ENCODE measurements at places on chromosomes 11 and 22.

DNA sequence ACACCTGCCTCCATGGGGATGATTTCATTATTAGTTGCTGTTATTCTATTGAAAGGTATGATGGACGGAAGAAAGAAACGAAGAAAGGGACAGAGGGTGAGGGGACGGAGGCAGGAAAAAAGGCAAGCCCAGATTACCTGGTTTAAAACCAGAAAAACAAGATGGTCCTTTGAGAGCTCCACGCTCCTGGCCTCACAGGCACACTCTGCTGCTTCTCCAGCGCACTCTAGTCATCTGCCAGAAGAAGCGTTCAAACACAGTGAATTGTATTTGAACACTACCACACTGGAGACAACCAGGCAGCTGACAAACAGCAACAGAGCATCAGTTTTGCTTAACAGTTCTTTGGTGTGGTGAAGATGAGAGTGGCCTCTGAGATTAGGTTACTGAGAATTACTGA, 216.9 kb downstream of the CADM1 start:
- DNase-seq, result no peak
- no peak overlapping the region for H3K27ac ChIP-seq
- no peaks in the 10 kb centered on the region for H3K27me3 ChIP-seq
- no peaks in the 10 kb centered on the region for H3K36me3 ChIP-seq

GRCh38 chr11:78299000-78299710, 110.4 kb downstream of the USP35 start:
- H3K36me3 ChIP-seq, result no peaks in the 10 kb centered on the region
- no peaks in the 10 kb centered on the region for H3K27me3 ChIP-seq
- no peak overlapping the region for H3K4me3 ChIP-seq
- DNase-seq, result no peak
- H3K27ac ChIP-seq, result no peak overlapping the region

GRCh38 chr11:72229336-72229924, 4.9 kb downstream of the INPPL1 start:
- H3K27ac ChIP-seq, result no peak overlapping the region
- no peaks in the 10 kb centered on the region for H3K27me3 ChIP-seq
- H3K36me3 ChIP-seq, result peaks cover 65% of the 10 kb centered on the region
- peaks cover 13% of the 10 kb centered on the region for H3K4me1 ChIP-seq

GRCh38 chr22:31520051-31520450, 23.7 kb downstream of the SFI1 start:
- no peak overlapping the region for H3K27ac ChIP-seq
- H3K36me3 ChIP-seq, result no peaks in the 10 kb centered on the region
- DNase-seq, result no peak
- H3K27me3 ChIP-seq, result no peaks in the 10 kb centered on the region
- no peak overlapping the region for H3K4me3 ChIP-seq
- no peaks in the 10 kb centered on the region for H3K4me1 ChIP-seq

DNA sequence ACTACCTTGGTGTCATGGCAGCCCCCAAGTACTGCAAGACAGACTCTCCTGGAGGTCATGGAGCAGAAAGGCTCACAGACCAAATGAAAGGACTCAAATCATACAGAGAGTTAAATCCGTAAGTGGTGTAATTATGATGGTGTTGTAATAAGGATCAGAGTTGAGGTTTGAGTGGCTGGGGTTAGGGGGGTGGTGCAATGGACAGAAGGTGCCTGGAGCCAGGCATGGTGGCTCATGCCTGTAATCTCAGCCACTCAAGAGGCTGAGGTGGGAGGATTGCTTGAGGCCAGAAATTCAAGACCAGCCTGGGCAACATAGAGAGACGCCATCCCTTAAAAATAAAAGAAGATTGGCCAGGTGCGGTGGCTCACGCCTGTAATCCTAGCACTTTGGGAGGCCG, 18.7 kb downstream of the ART5 start:
- H3K4me1 ChIP-seq, result no peaks in the 10 kb centered on the region
- peak; percentile 21 for DNase-seq
- H3K27me3 ChIP-seq, result no peaks in the 10 kb centered on the region
- H3K27ac ChIP-seq, result no peak overlapping the region
